Activated CD4-positive, alpha-beta T cell treated with anti-CD3 and anti-CD28 coated beads for 24 hours (primary cell): ENCODE measurements at places on chromosomes 13 and 19.

DNA sequence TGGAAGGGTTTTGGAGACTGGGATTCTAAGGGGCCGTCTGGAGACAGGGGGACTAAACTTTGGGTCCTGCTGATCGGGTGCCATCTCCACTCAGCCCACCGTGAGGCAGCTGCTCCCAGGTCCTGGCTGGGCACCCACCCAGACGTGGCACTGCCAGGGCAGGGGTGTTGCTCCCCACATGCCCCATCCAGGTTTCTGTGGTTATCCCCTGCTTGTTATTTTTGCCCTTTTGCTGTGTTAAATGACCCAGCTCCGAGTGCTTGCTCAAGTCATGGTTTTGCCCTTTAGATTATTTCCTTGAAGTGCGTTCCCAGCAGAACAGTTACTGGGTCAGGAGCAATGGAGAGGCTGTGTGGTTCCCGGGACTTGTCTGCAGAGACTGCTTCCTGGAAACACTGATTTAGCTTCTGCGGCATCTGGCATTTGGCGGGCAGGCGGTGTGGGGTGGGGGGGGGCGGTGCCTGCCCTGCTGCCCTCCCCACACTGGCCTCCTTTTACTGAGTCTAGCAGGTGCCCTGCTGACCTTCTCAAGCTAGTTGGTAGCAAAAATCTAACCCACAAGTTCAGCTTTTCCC lies 1.9 kb downstream of the RAB11B start:
- DNase-seq, result no peak

- DNase-seq, result no peak
These were observed 42.5 kb downstream of the SYDE1 start for GRCh38 chr19:15149737-15150136.

DNA sequence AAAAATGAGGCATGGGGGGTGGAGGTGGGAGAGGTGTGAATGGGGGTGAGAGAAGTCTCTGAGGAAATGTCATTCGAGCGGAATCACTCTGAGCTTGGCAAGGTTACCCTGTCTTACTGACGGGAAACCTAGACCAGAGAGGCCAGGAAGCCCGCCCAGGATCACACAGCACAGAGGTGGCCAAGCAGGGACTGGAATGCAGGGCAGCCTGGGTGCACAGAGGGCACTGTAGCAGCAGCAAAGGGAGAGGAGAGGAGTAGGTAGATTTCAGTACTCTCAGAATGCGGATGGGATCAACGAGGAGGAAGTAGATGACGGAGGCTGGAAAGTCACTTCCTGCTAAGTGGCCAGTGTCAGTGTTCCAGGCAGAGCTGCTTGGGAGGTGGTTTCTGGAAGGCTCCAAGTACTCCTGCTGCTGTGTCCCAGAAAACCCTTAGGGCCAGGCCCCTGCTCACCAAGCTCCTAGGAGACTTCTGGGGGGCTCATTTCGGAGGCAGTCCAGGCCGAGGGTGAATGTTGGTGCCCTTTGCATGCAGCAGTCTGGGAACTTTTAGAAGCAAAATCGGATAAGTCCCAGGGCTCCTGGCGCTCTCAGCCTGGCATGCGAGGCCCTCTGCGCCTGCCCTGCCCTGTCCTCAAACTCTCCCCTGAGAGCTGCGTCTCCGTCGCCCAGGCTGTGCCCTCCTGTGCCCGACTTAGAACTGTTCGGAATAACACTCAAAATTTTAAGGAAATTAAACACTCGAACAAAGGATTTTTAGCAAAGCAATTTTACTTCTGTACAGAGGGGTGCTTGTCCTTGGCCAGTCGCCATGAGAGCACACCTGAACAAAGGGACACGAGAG lies 33.5 kb downstream of the DNM2 start:
- DNase-seq, result no peak

DNA sequence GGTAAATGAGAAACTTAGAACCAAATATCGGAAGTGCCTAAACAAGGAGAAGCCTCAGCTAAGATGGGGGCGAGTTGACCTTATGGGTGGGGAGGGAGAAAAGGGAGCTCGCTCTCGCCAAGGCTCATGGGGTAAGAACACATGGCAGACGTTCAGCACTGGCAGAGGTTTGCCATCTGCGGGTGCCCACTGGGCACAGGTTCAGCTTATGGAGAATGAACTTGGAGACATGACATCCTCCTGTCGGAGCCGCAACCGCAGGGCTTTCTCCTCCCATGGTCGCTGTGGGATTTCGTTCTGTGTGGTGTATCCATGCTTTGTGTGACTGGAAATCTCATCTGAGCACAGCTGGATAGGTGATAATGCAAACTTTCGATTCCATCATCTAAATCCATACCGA lies 36.1 kb upstream of the PEPD start:
- DNase-seq, result no peak

- DNase-seq, result no peak
These were observed 12.5 kb downstream of the NCAN start for GRCh38 chr19:19224150-19224851.

GRCh38 chr19:51820831-51821446 lies 26.0 kb downstream of the FPR3 start:
- no peak for DNase-seq

DNA sequence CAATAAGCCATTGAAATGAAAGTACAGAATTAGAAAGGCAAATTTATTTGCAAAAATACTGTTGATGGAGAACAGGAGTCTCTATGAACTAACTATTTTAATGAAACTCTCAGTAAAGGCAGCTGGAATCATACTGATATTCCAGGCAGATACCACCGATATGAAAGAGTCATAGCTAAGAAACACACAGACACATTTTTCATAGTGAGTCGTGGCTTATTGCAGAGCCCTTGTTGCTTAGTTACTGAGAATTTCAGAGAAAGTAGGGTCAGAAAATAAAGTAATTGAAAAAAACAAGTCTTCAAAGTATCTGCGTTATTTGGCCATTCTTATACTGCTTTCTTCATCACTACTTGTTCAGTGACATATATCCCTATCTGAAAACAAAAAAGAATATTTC lies 1890.9 kb downstream of the PCDH9 start:
- DNase-seq, result no peak

DNA sequence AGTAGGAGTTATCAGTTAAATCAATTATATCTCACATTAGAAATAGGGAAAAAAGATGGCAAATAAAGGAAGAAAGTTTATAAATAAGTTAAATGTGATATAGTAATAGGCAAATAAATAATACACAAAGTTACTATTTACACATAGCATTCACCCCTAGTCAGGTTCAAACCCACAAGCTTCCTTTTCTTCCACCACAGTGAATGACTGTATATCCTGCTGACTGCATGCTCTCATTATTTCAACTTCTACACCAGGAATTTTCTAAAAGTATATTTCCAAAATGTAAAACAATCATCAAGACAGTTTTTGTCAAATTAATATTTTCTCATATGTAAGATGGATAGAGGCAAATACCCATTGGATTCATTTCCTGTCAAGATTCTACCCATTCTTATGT lies 548.6 kb upstream of the SLITRK5 start:
- DNase-seq, result no peak

DNA sequence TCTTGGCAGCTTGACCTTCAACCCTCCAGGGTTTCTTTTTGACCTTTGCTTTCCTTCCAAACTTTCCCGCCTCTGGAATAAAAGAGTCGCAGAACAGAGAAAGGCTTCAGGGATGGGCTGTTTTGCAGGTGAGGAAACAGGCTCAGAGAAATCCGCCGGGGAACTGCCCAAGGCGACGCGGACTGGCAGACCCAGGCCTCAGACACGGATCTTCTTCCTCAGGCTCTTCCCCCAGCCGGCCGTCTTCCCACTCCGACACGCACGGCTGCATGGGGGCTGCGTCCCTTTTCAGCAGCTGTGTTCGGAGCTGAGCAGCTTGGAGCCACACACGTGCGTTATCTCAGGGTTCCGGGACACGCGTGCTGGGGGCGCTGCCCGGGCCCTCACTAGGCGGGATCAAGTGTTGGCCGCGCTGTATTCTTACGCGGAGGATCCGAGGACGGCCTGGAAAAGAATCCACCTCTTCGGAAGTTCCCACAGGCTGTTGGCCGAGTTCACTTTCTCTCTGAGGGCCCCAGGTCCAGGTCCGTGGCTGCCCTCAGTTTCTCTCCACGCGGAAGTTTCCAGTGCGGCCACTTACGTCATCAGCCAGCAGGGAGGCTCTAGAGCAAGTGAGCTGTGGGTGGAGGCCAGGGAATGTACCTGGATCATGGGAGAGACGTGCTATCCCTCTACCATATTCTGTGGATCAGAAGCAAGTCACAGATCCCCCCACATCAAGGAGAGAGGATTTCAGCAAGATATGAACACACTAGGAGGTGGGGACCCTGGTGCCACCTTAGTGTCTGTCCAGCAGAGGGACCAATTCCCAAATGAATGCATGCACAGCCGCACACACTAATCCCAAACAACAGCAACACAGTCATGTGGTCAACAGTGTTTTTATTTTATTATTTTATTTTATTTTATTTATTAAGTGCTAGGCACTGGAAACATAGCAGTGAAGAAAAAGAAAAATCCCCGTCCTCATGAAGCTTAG lies 100.4 kb downstream of the ING1 start:
- DNase-seq, result no peak

GRCh38 chr19:53328967-53329366 lies 4.6 kb upstream of the ZNF845 start:
- DNase-seq, result no peak
